ENCODE measurements at places on chromosomes 5 and 9.

DNA sequence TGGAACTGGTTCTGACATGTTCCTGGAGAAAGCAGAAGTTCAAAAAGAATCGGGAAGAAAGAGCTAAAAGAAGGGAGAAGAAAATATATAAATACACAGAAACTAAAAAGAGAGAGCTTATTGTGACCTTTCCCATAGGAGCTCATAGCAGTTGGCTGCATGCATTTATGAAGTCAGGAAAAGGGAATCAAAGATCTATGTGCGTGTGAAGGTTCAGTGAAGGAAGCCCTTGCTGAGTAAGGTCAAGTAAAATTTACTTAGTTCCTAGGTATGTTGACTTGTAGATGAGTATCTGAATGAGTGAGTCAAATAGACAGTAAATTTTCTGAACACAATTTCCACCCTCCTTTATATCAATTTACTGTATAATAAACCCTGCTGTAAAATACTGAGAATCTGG lies 632.5 kb downstream of the SLCO4C1 start:
- DNase-seq: no peak

GRCh38 chr5:171295801-171296200 lies 13.2 kb upstream of the TLX3 start:
- no peak for DNase-seq

DNA sequence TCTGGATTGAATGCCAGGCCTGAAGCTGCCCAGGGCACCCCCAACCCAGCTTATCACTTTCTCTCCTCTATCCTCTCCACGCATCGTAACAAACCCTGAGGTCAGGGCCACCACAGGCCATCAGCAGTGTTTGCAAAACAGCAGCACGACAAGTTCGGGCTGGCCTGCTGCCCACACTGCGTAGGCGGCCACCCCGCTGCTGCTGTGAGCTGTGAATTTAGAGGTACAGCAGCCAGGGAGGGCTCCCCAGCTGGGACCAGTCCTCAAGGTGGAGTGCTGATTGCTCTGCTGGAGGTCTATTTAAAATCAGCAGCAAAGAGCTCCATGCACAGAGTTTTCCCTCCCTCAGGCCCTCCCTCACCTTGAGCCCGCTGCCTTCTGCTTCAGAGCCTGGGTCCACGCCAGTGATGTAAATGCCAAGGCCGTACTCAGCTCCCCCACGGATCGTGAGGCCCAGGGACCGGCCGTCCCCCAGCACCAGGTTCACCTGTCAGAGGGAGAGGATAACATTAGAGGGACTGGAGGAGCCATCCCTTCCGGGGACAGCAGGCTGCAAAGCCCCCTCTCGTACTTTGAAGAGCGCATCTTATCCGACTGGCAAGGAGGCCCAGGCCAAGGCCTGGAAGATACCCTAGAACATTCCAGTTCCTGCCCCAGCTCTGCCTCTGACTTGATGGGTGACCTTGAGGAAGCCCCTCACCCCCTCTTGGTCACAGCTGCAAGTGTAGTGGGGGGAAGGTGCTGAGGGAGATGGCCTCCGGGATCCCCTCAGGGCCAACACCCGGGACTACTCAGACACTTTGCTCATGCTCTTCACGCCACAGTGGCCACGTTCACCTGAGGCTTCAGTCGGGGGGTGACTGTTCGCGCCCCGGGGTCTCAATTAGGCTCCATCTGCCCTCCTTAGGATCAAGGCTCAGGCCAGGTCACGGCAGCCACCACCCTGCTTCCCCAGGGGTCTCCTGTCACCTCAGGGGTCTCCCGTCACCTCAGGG lies 39.1 kb downstream of the WHRN start:
- DNase-seq: no peak

DNA sequence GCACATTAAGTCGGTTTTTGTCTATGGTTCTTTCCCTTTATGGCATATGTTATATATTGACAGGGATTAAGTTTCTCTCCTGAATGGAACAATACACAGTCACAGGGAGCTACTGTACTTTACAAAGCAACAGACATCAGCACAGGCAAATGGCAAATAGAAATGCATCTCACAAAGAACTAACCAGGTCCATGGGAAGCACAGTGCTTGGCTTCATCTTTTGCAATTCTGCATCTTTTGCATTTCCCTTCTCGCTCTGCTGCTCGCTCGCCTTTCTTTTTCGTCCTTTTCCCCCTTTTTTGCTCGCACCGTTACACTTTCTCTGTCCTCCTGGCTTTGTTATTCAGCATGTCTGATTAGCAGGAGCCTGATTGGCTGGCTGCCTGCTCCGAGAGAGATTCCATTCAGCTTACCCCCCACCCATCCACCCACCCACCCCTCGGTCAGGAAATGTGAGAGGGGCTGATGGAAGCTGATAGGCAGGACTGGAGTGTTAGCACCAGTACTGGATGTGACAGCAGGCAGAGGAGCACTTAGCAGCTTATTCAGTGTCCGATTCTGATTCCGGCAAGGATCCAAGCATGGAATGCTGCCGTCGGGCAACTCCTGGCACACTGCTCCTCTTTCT lies at the start of gene ADAMTSL1:
ADAMTSL1 (plus strand) TSS at position 502 of the 628 bp plus-strand sequence; CDS start at position 582, 80 bp downstream.
- DNase-seq: no peak

GRCh38 chr9:35609001-35609819 lies 4.1 kb downstream of the TESK1 start:
- no peak for DNase-seq

DNA sequence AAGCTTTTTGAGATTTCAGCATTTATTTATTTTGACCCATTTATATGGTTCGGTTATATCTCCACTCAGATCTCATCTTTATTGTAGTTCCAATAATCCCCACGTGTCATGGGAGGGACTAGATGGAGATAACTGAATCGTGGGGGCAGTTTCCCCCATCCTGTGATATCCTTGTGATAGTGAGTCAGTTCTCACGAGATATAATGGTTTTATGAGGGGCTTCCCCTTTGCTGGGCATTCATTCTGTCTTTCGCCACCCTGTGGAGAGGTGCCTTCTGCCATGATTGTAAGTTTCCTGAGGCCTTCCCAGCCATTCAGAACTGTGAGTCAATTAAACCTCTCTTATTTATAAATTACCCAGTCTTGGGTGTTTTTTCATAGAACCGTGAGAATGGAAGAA lies 96.5 kb upstream of the PCSK1 start:
- DNase-seq: no peak

DNA sequence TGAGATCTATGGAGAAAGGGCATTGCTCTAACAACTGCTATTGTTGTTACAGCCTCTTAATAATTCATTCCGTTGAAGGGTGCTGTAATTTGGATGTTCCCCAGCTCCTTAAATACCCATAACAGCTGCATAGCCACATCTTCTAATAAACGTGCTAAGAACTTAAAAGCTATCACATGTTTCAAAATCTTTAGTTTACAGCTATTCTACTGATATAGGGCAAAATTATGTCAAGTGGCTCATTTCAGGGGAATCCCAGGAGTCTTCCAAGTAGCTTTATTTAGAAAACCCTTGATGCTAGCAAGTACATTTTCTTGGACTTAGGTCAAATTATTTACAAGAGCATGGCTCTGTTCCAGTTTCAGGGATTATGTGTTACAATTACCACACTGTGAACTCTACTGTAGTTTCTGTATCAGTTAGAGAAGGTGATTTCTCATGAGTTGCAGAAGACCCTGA lies 990.4 kb upstream of the ACO1 start:
- no peak for DNase-seq

GRCh38 chr5:36392818-36393217 lies 91.1 kb upstream of the RANBP3L start:
- no peak for DNase-seq

- DNase-seq: no peak
Observed at GRCh38 chr9:121272401-121272948, 4.5 kb downstream of the GSN start.

DNA sequence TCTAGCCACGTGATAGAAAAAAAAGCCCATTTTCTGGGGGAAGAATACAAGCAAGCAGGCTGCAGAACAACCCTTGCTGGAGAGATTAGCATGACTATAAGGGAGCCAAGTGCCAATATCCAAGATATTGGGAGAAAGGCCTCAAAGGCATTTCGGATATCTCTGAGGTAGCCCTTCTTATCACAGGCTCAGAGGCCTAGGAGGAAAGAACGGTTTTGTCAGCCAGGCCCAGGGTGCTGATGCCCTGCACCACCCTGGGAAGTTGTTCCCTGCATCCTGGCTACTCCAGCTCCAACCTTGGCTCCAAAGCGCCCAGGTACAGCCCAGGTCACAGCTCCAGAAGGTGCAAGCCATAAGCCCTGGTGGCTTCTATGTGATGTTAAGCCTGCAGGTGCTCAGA lies 66.4 kb downstream of the C9orf153 start:
- no peak for DNase-seq

GRCh38 chr9:107147134-107147533 lies 135.9 kb upstream of the RAD23B start:
- no peak for DNase-seq

- DNase-seq: no peak
Observed at GRCh38 chr9:23907343-23907742, 81.3 kb upstream of the ELAVL2 start.

DNA sequence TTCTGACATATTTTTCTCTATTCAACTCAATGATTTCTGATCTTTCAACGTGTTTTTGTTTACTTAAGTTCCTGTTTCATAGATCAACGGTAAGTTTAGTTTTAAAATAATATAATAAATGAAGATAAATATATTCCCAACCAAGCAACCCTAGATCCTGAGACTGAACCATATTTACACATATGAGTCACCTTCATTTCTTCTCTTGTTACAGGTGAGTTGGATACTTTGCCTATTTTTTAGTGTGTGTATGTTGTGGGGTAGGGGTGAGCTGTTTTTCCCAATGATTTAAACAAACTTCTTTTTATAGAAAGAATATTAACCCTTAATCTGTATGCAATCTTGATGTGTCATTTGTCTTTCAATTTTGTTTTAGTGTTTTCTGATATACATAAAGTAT lies 186.9 kb downstream of the MCTP1 start:
- DNase-seq: no peak

DNA sequence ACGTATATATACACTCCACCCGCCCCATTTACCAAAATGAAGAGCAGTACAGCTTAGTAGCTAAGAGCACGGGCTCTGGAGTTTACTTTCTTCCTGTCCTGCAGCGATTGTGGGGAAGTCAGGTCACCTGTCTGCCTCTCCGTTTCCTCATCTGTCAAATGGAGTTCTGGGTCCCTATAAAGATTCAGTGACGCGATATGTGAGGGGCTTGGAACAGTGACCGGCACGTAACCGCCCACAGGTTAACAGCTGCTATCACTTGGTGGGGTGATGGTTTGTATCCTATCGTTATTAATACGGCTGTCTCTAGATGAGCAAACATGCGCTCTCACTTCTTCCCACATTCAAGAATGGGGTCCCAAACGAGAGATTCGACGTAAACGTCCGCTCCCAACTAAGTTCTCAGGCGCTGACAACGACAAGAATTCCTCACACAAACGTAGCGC lies 426 bp downstream of the FAM114A2 start:
- DNase-seq: peak; percentile 26

DNA sequence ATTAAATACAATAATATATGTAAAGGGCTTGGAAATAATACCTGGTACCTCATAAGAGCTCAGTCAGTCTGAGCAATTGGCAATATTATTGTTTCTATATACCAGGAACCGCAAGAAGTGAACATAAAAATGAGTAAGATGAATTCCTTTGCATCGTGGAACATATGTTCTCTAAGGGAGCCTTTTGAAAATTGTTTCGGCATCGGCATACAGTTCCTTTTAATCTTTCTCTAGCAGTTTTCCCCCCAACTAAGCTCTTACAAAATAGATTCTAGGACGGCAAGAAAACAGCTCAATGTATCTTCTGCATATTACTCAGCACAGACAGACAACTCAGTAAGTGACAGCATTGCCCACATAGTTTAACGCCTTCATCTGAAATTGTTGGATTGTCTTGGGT lies 426.6 kb upstream of the WWC1 start:
- no peak for DNase-seq

- no peak for DNase-seq
Observed at GRCh38 chr5:180161420-180162303, 47.3 kb downstream of the RASGEF1C start.

- DNase-seq: no peak
Observed at GRCh38 chr5:64979531-64979930, 210.8 kb downstream of the CWC27 start.

GRCh38 chr9:90441814-90442213 lies 200.8 kb downstream of the DIRAS2 start:
- DNase-seq: no peak

- DNase-seq: no peak
Observed at GRCh38 chr5:39580702-39581453, 156.1 kb upstream of the DAB2 start.

- no peak for DNase-seq
Observed at GRCh38 chr5:171322527-171322926, 13.5 kb downstream of the TLX3 start.

DNA sequence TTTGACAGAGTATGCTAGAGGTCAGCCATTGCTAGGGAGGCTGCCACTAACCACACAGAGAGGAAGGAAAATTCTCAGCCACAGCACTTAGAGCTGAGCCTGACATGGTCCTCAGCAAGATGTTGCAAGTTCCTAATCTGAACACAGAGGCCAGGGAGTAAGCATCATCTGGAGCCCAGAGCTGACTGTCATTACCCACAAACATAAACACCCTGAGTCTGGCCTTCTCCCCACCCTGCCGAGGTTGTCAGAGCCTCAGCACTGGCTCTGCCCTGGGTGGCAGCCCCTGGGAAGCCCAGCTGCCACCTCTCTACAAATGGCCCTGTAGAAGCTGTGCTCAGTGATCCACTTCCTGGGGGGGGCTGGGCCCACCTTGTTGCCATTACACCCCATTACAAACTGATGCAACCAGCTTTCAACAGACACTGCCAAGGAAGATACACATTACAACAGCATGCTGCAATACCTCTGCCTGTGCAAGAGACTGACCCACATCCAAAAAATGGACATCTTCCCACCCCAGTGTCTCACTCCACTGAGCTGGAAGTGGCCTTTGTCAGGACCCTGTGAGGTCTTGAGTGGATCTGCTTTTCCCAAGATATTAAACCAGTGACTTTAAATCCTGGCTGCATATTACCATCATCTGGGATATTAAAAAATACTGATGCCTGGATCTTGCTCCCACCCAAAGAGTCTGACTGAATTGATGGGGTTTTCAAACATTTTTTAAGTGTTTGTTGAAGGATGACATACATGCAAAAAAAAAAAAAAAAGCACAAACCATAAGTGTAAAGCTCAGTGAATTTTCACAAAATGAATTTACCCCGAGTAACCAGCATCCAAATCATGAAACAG lies 33.0 kb downstream of the IRF1 start:
- DNase-seq: no peak

- no peak for DNase-seq
Observed at GRCh38 chr5:59660737-59661136, 232.8 kb downstream of the PDE4D start.

GRCh38 chr5:170293273-170293672 lies 4.3 kb downstream of the LCP2 start:
- no peak for DNase-seq

DNA sequence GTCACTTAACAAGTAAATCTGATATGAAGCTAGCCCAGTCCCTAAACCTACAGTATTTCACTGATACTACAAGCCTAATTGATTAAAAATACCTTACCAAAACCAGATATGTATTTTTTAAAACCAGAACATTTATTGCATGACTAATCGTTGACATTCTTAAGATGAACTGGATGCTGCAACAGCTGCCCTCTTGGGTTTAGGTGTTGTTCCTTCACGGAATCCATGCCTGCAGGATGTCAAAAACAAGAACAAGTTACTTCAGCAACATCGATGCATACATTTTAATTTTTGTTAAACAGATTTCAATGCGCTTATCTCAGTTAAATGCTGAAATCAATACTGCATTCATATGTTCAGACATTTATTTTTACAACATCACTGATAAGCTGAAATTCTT lies 2.7 kb downstream of the RPL37 start:
- no peak for DNase-seq

GRCh38 chr5:105573575-105573974 lies 2011.0 kb upstream of the NUDT12 start:
- DNase-seq: no peak

Data from stimulated activated CD4-positive, alpha-beta T cell treated with anti-CD3 and anti-CD28 coated beads, TNF-alpha, amount 100 ng/mL, for 24 hours (primary cell).